ENCODE measurements at places on chromosomes 3 and 15.

GRCh38 chr3:277873-278272, 81.3 kb downstream of the CHL1 start:
- no peak for DNase-seq

DNA sequence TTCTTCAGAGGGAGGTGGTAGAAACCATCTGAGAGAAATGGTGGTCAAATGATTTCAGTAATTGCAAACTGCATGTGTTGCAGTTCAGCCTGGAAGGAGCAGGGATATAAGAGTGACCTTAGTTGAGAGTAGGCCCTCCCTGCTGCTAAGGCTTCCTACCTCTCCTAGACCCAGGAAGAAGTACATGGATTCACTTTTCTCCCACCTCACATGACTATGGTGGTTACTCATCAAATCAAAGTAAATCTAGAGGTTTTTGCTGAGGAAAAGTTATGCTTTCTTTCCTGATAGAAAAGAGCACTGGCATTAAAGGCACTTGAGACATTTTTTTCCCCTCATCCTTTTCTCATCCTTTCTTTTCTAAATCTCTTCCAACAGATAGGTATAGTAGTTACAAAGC, 43.2 kb upstream of the LEKR1 start:
- no peak for DNase-seq

DNA sequence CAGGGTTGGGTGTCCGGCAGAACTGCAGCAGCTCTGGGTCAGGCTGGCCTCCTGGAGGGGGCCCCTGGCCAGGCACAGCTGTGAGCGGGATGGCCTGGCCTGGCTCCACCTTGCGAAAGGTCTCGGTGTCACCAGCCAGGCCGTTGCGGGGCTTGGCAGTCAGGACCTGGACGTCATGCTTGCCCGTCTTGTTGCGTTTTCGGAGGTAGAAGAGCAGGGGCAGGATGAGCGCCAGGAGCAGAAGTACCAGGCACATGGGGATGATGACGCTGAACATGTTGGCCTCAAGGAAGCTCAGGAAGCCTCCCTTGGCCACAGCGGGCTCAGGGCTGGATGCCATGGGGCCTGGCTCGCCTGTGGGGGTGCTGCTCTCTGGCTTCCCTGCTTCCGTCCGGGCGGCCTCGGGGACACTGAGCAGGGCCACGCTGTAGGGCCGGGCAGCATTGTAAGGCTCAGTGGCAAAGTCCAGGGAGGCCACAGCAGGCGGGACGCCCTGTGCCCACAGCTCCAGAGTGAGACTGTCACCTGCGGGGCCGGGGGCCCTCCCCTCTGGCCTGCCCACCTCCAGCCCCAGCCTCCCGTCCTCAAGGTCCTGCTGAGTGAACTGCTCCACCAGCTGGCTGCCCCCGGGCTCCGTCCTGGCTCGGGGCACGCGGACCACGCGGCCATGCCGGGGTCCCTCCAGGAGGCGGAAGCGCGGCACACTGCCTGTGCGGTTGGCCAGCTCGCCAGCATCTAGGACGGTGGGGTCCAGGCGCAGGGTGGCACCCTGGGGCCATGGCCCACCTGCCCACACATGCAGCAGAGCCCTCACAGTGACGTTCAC, 28.1 kb downstream of the SNX33 start:
- no peak for DNase-seq

DNA sequence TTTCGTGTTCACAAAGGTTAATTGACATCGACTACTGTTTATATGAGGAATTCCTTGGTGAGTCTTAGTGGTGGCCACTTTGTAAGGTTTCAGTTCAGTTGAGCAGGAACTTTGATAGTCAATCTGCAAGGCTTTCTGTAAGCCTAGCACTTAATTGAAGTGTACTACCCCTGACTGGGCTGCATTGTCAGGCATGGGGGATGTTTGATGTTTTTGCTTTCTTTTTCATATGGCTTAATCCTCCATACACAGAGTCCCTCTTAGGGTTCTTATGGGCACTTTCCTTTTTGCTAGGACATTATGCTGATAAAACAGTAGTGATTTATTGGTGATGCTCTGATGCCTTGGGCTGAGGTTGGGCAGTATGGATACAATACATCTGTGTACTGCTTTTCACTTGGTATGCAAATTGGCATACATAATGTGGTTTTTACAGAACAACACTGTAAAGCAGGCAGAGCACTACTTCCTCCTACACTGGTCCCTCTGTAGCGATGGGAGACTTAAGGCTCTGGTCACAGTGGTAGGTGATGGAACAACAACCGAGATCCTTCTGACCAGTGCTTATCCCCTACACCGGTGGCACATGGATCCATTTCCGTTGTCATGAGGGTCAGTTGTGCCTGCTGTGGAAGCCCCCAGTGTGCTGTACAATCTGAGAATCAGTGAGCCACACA, 261.0 kb downstream of the MFSD1 start:
- no peak for DNase-seq

DNA sequence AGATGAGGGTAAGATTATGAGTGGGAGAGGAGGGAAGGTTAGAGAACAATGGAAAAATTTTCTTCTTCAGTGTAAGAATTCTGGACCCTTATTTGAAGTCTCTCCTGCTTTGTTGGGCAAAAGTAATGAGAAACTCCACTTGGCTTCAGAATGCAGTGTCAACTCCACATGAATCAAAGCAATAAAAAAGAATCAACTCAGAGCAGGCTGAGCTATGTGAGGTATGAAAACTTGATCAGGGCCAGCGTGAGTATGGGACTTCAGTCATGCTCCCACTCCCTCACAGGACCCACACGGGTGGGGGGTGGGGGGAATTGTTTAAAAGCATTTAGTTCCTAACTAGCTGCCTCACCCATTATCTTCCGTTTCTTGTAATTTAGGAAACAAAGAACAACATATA, 502.2 kb downstream of the PDCD6IP start:
- DNase-seq = no peak

GRCh38 chr15:29939404-29939803, 117.1 kb upstream of the TJP1 start:
- DNase-seq = no peak

DNA sequence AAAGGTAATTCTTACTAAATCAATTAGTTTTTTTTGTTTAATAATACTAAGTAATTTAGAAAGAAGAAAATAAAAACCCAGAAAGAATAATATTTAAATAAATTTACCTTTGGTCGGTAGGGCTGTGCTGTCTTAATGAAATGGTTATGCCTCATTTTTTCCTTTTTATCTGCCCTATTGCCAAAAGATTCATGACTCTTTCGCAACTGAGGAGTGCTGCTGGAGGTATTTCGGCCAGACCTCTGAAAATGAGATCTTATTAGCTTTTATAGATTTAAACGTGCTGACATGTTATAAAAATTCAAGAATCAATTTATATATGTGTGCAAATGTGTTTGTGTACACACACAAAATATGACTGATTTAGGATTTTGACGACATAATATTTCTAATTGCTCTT, 67.1 kb upstream of the USP50 start:
- DNase-seq = no peak
